Fibroblast of skin of right biceps (primary cell): ENCODE measurements at places on chromosomes 6 and 20.
A peak's percentile ranks its signal among the peaks of the same experiment; 100 is the strongest.

GRCh38 chr6:39357998-39358686 is 35.6 kb upstream of the KCNK16 start:
- peak; percentile 59 for DNase-seq

DNA sequence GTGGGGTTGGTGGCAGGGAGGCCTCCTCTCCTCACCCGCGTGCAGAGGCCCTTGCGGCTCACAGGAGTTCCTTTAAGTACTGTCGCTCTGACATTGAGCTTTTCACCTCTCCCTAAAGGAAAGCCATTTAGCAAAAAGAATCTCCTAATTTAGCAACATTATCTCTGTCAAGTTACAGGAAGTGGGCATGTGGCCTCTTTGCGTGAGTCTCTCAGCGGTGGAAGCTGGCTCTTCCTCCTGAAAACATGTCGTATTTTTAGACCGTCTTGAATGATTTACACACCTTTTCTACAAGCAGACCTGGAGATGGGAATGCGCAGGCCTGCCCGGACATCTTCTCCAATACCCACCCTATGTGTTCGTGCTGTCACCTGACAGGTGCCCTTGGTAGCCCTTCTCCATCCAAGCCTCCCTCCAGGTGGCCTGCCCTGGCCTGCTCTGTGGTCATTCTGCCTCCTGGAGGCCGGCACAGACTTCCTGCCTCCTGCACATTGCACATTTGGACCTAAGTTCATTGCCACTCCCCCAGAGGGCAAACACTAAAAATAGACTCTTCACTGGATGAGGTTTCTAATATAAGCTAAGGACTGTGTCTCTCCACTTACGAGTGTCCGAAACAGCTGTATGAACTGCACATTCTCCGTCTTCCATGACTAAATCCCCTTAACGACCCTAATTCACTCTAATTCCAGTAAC is 18.5 kb upstream of the PHACTR3 start:
- no peak for DNase-seq

GRCh38 chr6:43231735-43232450 is 2.6 kb upstream of the DNPH1 start:
- DNase-seq: no peak

DNA sequence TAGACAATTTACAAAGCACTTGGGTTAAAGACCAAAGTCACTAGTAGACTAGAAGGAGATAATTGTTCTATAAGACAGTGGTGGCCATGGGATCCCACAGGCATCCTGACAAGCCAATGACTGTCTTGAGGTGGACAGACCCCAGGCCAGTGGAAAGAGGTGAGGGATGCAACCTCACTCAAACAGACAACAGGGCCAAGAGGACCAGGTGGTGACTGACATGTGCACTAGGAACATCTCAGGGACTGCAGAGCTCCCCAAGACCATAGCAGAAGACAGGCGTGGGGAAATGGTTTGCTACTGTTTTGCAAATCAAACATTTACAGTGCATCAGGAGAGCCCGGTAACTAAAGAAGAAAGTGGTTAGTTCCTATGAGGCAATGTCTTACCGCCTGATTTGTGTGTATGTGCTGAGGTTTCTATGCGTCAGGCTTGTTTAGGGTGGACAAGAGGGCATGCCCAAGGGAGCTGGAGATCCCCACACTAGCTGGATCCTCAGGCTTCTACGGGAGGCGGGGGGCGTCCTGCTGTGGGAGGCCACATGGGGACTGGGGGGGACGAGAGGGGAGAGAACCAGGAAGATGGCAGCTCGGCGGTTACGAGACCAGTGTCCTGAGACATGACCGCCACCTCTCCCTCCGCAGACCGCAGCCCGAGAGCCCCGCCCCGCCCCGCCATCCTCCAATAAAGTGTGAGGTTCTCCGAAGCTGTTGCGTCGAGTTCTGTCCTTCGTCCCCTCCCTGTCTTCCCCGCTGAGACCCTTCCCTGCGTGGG is 623 bp upstream of the MRPS26 start:
- peak; percentile 47 for DNase-seq

- no peak for DNase-seq
Measured at GRCh38 chr20:14830899-14831298, 493.5 kb upstream of the FLRT3 start.

DNA sequence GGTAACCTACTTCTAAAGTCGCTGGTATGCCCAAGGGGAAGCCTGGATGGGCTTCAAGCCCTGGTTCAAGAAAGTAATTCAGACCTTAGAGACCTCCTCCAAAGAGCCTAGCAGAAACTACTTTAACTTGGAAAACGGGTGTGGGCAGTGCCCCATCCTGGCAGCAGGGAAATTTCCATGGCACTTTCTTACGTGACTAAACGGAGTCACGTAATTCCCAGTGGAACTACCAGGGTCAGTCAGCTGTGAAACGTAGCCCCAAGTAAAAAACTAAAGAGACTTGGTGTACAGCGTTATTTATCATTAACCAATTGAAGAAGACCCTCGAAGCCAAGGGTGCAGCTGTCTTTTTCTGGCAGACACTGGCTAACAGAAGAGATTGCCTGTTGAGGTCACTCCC is 114.0 kb downstream of the RCAN2 start:
- DNase-seq: no peak

GRCh38 chr6:110676396-110676795 is 138.9 kb downstream of the CDK19 start:
- no peak for DNase-seq

DNA sequence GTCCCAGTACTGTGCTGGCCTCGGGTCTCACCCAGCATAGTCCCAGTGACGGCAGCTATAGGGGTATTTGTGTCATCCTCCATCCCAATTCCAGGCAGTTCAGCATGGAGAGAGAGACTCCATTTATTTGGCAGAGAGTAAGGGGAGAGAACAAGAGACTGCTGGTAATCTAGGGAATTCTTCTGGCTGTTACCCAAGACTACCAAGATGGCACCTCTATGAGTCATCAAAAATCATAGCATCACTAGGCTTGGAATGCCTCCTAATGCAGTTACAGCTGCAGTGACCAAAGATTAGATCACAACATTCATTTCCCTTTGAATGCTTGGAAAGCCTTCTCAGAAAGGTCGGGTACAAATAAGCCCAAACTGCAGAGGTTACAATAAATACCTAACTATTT is 660.4 kb upstream of the FLRT3 start:
- DNase-seq: peak; percentile 81

DNA sequence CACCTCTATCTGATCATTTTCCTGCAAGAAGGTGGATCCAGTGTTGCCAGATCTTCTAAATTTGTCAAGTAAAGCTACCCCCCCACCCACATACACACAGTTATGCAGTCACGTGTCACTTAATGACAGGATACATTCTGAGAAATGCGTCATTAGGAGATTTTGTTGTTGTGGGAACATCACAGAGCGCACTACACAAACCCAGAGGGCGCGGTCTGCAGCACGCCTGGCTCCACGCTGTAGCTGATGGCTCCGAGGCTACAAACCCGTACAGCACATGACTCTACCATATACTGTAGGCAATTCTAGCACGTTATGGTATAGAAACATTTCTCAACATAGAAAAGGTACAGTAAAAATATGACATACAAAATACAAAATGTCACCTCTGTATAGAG is 126.9 kb downstream of the SYCP2 start:
- DNase-seq: no peak

DNA sequence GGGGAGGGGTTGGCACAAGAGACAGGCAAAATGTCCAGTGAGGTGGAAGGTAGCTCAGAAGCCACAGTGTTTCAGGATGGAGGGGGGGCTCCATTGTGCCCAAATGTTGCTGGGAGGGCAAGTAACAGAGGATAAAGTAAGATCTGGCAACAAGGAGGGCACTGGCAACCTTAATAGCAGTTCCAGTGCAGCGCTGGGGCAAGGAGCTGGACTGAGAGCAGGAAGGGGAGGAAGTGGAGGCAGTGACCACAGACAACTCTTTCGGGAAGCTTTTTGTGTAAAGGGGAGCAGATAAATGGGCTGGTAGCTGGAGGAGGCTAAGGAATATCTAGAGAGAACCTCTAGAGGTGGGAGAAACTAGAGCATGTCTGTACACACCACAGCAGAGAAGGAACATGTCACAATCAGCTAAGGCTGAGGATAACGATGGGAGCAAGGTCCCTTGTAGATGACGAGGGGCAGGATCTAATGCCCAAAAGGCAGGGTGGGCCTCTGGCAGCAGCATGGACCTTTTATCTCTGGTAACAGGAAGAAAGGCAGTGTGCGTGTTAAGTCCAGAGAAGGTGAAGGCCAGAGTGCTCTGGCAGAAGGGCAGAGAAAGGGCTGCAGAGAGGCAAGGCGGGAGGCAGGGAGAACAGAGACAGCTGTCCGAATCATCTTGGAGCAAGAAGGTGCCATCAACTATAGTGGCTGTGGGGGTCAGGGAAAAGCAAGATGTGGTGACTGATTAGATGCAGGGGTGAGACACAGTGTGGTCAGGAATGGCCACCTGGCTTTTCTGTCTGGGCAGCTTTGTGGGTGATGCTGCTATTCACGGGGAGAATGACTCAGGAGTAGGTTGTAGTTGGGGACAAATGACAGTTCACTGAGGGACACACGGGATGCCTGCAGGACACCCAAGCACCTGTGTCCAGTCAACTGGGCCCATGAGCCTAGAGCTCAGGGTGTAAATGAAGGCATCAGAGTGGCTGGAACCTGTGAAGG is 17.4 kb downstream of the TMEM242 start:
- DNase-seq: no peak

DNA sequence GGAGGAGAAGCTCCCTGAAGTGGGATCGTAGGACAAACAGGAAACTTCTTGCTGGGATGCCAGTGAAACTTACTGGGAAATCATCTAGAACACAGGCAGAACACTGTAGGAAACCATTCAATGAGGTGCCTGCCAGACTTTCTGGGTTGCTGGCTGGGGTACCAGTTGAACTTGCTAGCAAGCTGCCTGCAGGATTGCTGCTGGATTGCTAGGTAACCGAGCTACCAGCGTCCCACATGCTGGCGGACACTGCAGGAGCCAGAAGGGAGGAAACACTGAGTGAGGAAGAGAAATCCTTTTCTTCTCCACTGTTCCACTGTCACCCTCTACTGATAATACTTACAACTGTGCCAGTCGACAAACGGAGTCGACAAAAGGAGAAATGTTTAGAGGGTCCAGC is 91.3 kb upstream of the SLC35B3 start:
- DNase-seq: no peak

DNA sequence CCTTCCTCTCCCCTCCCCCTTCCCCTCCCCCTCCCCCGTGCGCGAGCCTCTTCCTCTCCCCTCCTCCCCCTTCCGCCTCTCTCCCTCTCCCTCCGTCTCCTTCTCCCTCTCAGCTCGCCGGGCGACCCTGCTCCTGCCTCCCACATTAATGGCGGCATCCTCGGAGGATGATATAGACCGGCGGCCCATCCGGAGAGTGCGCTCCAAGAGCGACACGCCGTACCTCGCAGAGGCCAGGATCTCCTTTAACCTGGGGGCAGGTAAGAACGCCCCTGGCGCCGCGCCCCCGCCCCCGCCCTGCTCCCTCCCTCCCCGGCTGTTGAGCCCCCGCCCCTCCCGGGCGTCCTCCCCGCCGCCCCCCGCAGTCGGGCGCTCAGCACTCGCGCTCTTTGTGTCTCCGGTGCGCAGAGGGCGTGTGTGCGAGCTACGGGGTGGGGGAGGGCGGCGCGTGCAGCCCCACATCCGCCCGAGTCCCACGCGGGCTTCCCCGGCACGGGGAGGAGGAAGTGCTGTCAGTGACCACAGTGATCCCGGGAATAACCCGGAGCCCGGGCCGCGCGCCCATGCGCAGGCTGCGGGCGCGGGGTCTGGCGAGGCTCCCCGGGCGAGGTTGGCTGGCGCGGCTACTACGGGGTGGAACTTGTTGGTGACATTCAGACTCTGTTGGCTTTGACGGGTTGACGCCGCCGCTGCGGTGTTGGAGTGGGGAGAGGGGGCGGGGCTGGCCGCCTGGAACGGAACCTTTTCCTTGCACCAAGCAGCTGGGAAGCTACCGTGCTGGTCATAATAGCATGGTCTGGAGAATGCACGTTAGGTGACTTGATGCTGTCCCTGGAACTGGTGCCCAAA is 33.2 kb downstream of the PHACTR1 start:
- no peak for DNase-seq

DNA sequence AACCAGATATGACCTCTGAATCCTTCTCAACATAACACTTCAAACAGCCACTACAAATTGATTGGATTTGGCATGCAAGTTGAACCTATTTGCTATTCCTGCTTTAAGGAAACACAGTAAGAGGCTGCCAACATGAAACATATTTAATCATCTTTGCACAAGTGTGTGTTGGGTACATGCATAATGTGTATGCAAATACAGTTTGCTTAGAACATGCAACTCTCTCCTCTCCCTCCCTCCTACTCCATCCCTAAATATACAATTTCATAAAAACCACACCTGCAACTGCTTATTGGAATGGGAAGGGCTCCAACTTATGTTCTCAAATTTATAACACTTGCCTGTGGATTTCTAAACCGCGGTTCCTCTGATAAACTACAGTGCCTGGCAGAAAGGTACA is 71.5 kb downstream of the CD83 start:
- DNase-seq: no peak

DNA sequence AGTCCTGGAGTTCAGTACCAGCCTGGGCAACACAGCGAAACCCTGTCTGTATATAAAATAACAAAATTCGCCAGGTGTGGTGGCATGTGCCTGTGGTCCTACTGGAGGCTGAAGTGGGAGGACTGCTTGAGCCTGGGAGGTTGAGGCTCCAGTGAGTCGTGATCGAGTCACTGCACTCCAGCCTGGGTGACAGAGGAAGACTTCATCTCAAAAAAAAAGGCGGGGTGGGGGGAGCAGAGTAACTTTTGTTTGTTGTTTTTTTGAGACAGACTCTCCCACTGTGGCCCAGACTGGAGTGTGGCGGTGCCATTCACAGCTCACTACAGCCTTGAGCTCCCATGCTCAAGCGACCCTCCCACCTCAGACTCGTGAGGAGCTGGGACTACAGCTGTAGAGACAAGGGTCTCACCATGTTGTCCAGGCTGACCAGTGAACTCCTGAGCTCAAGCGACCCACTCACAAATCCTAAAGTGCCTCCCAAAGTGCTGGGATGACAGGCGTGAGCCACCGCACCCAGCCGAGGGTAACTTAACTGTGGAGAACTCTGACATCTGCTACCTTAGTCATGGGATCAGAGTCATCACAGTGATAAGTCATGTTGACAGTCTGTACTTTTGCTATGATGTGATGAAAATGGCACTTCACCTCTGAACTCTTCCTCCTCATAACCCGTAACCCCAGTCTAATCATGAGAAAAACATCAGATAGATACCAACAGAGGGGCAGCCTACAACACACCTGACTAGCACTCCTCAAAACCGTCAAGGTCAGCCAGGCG is 16.5 kb downstream of the PEDS1 start:
- DNase-seq: peak; percentile 49
